ENCODE measurements at places on chromosomes 5 and 9. TPM values are rescaled to one million over a fixed set of nuclear protein-coding genes. Genes with fewer than 3 reads are reported as not detected.

- DNase-seq = no peak
- H3K4me1 ChIP-seq = no peaks in the 10 kb centered on the region
- H3K4me3 ChIP-seq = no peak overlapping the region
- H3K27ac ChIP-seq = no peak overlapping the region
- no peaks in the 10 kb centered on the region for H3K27me3 ChIP-seq
- no peaks in the 10 kb centered on the region for H3K36me3 ChIP-seq
Observed at GRCh38 chr5:178381921-178382695, 149.5 kb upstream of the PHYKPL start.

RASGRF2 gene
- total RNA-seq = 8.4 TPM

- no peaks in the 10 kb centered on the region for H3K27me3 ChIP-seq
- H3K36me3 ChIP-seq = no peaks in the 10 kb centered on the region
- no peak overlapping the region for H3K4me3 ChIP-seq
- H3K4me1 ChIP-seq = no peaks in the 10 kb centered on the region
- H3K27ac ChIP-seq = no peak overlapping the region
Observed at GRCh38 chr5:80060966-80061365, 25.8 kb downstream of the THBS4 start.

- H3K4me1 ChIP-seq = no peaks in the 10 kb centered on the region
- no peak overlapping the region for H3K27ac ChIP-seq
- no peak overlapping the region for H3K4me3 ChIP-seq
- no peak for DNase-seq
- no peaks in the 10 kb centered on the region for H3K36me3 ChIP-seq
Observed at GRCh38 chr9:18046068-18046467, 427.9 kb upstream of the ADAMTSL1 start.

DNA sequence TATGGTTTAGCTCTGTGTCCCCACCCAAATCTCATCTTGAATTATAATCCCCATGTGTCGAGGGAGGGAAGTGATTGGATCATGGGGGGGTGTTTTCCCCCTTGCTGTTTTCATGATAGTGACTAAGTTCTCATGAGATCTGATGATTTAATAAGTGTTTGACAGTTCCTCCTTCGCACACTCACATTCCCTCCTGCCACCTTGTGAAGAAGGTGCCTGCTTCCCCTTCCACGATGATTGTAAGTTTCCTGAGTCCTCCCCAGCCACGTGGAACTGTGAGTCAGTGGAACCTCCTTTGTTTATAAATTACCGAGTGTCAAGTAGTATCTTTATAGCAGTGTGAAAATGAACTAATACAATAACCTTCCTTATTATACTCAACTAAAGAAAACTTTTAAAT, 24.3 kb upstream of the TEX10 start:
- H3K36me3 ChIP-seq = no peaks in the 10 kb centered on the region
- H3K27ac ChIP-seq = no peak overlapping the region
- H3K4me3 ChIP-seq = no peak overlapping the region
- no peaks in the 10 kb centered on the region for H3K27me3 ChIP-seq
- no peaks in the 10 kb centered on the region for H3K4me1 ChIP-seq
- no peak for DNase-seq

GRCh38 chr9:16030528-16031185, 477.8 kb downstream of the CCDC171 start:
- H3K27me3 ChIP-seq = no peaks in the 10 kb centered on the region
- H3K4me1 ChIP-seq = no peaks in the 10 kb centered on the region
- no peak overlapping the region for H3K27ac ChIP-seq
- H3K4me3 ChIP-seq = no peak overlapping the region
- H3K36me3 ChIP-seq = peaks cover 22% of the 10 kb centered on the region

GRCh38 chr5:161775891-161776290, 72.0 kb upstream of the GABRA1 start:
- no peak overlapping the region for H3K27ac ChIP-seq
- H3K27me3 ChIP-seq = peaks cover 3% of the 10 kb centered on the region
- H3K4me1 ChIP-seq = no peaks in the 10 kb centered on the region
- H3K36me3 ChIP-seq = no peaks in the 10 kb centered on the region

DNA sequence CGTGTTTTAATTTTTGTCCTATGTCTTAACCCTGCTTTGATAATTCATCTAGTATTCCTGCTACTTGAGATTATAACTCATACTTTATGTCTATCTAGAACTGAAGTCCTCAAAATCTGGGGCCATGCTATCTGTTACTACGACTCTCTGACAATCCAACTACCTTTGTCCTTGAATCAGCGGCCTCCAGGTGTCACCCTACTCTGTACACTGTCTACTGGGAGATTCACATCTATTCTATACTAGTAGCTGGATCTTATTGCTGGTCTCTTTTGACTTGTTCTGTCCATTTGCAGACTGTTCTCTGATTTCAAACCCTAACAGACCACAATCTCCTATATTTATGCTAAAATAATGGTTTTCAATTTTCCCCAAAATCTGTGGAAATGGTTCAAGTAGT, 225.5 kb upstream of the ELAVL2 start:
- H3K27me3 ChIP-seq = no peaks in the 10 kb centered on the region
- DNase-seq = no peak
- no peaks in the 10 kb centered on the region for H3K36me3 ChIP-seq
- no peaks in the 10 kb centered on the region for H3K4me1 ChIP-seq
- no peak overlapping the region for H3K4me3 ChIP-seq

CCL27 gene
- not detected for total RNA-seq

GRCh38 chr9:80775530-80775929, 913.8 kb downstream of the TLE1 start:
- H3K4me3 ChIP-seq = no peak overlapping the region
- no peaks in the 10 kb centered on the region for H3K27me3 ChIP-seq
- DNase-seq = no peak
- no peaks in the 10 kb centered on the region for H3K36me3 ChIP-seq
- no peak overlapping the region for H3K27ac ChIP-seq

ELOVL7 gene
- 0.15 TPM for total RNA-seq

DNA sequence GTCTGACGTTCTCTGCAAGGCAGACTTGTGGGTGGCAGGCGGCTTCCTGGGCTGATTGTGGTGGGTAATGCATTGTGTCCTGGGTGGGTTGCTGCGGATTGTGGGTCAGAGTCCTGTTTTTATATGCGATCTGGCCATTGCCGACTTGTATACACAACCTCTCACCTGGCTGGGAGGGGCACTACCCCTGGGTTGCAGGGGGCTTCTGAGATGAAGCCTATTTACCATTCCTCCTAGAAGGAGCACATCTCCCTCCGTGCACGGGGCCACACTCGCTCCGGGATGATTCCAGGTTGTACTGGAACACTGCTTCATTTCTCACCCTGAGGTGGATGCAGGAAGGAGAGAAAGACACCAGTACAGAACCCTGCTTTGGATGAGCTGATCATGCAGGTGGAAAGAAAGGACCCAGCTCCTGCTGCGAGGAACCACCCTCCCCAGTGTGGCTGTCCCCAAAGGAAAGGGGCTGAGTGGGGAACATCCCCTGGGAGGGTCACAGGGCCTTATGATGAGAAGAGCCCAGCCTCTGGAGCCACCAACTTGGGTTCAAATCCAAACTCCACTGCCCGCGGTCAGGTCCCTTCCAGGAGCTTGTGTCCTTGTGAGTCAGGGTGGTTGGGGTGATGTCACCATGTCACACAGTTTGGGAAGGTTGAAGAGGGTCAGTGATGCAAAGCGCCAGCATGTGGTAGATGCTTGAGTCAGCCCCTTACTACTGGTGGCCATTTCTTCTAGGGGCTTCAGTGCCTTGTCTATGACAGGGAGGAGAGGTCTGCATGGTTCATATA, 151.8 kb upstream of the COL5A1 start:
- no peaks in the 10 kb centered on the region for H3K27me3 ChIP-seq
- no peak overlapping the region for H3K27ac ChIP-seq
- no peak overlapping the region for H3K4me3 ChIP-seq
- peaks cover 19% of the 10 kb centered on the region for H3K4me1 ChIP-seq
- DNase-seq = no peak

SPATA31A3 gene
- not detected for total RNA-seq

DNA sequence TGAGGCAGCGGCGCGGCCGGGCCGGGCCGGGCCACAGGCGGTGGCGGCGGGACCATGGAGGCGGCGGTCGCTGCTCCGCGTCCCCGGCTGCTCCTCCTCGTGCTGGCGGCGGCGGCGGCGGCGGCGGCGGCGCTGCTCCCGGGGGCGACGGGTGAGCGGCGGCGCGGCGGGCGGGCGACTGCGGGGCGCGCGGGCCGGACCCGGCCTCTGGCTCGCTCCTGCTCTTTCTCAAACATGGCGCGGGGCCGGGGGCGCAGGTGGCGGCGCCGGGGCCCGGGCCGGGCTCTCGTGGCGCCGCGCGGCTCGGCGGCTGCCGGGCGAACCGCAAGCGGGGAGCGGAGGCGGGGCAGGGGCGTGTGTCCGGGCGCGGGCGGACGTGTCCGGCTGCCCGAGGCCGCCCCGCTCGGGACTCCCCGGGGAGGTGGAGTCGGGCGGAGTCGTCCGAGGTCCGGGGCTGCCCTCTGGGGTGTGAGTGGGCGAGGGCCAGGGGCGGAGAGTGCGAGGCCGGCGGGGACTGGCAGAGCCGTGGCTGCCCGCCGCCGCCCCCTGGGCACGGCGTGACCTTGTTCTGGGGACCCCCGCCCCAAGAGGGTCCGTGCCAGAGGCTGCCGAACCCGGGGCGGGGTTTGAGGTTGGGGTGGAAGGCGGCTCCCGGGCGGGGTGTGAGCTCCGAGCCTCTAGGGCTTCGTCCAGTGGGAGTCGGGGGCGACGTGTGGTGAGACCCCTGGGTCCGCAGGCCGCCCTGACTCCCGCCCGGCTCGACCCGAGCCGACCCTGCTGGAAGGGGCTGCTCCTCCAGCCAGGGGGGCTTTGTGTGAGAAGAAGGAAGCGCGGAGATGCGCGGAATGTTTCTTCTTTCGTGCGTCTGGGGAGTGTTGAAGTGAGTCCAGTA, 485 bp downstream of the TGFBR1 start:
- H3K4me1 ChIP-seq = peaks cover 9% of the 10 kb centered on the region
- peaks cover 27% of the 10 kb centered on the region for H3K27me3 ChIP-seq
- no peaks in the 10 kb centered on the region for H3K36me3 ChIP-seq
- peak; percentile 25 for DNase-seq
- no peak overlapping the region for H3K27ac ChIP-seq
- H3K4me3 ChIP-seq = peak overlapping the region; percentile 57

ZNF658 gene
- 3.5 TPM for total RNA-seq

HACD4 gene
- total RNA-seq = 0.26 TPM

DNA sequence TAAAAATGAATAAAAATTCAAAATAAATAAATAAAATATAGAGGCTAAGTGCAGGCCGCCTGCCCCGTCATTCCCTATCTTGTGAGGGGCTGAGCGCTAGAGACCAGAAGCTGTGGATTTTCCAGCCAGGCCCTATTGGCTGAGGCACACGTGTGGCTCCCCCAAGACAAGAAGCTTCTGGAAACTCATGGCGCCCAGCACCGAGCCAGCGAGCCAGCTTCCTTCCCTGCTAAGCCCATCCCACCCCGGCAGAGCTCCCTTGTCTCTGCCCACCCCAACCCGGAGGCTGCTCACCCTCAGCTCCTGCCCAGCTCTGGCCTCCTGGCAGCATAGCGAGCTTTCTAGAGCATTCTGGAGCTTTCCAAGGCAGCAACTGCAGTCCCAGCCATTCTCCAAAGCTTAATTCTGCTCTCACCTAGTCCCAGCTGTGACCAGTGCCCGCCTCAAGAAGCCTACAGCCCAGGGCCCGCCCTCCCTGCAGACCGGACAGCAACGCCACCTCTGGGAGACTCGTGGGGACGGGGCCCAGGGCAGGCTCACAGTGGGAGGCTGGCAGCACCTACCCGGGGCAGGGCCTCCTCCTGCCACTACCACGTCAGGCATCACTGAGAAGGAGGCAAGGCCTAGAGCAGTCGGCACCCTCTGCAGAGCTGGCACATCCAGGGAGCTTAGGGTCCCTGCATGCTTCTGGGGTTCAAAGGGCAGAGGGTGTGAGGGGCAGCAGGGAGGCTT, 23.2 kb upstream of the TMEM250 start:
- H3K36me3 ChIP-seq = no peaks in the 10 kb centered on the region
- H3K4me3 ChIP-seq = no peak overlapping the region
- no peaks in the 10 kb centered on the region for H3K27me3 ChIP-seq

SGCD gene
- total RNA-seq = 0.22 TPM

ADAMTS2 gene
- 0.11 TPM for total RNA-seq

SLF1 gene
- 17.4 TPM for total RNA-seq

- no peaks in the 10 kb centered on the region for H3K4me1 ChIP-seq
- DNase-seq = no peak
- H3K27ac ChIP-seq = no peak overlapping the region
- no peaks in the 10 kb centered on the region for H3K36me3 ChIP-seq
- no peak overlapping the region for H3K4me3 ChIP-seq
Observed at GRCh38 chr9:134428559-134428958, 102.3 kb downstream of the RXRA start.

FBLL1 gene
- total RNA-seq = 1.0 TPM

- H3K4me1 ChIP-seq = no peaks in the 10 kb centered on the region
- DNase-seq = no peak
- H3K4me3 ChIP-seq = no peak overlapping the region
- H3K36me3 ChIP-seq = peaks cover 6% of the 10 kb centered on the region
Observed at GRCh38 chr5:115229606-115230005, 33.1 kb downstream of the PGGT1B start.
